Purkinje cell (primary cell): ENCODE measurements at places on chromosomes 16 and 17. TPM values are rescaled to one million over a fixed set of nuclear protein-coding genes. Genes with fewer than 3 reads are reported as not detected.

DNAH9 gene
- polyA plus RNA-seq: 8.3 and 18.5 TPM in 2 replicates

HEATR9 gene
- not detected in 2 replicates for polyA plus RNA-seq

IST1 gene
- polyA plus RNA-seq: 31.3 and 52.5 TPM in 2 replicates

ZP2 gene
- 0.11 and 2.2 TPM in 2 replicates for polyA plus RNA-seq

UNC119 gene
- polyA plus RNA-seq: 12.3 and 30.0 TPM in 2 replicates

TMEM238L gene
- not detected in 2 replicates for polyA plus RNA-seq

TP53TG3C gene
- polyA plus RNA-seq: not detected in 2 replicates

SSTR5 gene
- polyA plus RNA-seq: not detected in 2 replicates

GLG1 gene
- 76.7 and 92.4 TPM in 2 replicates for polyA plus RNA-seq

TBC1D3H gene
- polyA plus RNA-seq: 0.18 TPM in 1 of 2 replicates, not detected in the other

CD300E gene
- not detected in 2 replicates for polyA plus RNA-seq

HS3ST3B1 gene
- 0.05 and 0.49 TPM in 2 replicates for polyA plus RNA-seq

SEZ6 gene
- 2.2 and 8.5 TPM in 2 replicates for polyA plus RNA-seq

FSCN2 gene
- polyA plus RNA-seq: not detected in 2 replicates

WWOX gene
- 9.8 and 10.6 TPM in 2 replicates for polyA plus RNA-seq

SNAI3 gene
- not detected in 2 replicates for polyA plus RNA-seq

RHBDL3 gene
- polyA plus RNA-seq: 0.17 TPM in 1 of 2 replicates, not detected in the other
